ENCODE measurements at places on chromosomes 16 and 17.

DNA sequence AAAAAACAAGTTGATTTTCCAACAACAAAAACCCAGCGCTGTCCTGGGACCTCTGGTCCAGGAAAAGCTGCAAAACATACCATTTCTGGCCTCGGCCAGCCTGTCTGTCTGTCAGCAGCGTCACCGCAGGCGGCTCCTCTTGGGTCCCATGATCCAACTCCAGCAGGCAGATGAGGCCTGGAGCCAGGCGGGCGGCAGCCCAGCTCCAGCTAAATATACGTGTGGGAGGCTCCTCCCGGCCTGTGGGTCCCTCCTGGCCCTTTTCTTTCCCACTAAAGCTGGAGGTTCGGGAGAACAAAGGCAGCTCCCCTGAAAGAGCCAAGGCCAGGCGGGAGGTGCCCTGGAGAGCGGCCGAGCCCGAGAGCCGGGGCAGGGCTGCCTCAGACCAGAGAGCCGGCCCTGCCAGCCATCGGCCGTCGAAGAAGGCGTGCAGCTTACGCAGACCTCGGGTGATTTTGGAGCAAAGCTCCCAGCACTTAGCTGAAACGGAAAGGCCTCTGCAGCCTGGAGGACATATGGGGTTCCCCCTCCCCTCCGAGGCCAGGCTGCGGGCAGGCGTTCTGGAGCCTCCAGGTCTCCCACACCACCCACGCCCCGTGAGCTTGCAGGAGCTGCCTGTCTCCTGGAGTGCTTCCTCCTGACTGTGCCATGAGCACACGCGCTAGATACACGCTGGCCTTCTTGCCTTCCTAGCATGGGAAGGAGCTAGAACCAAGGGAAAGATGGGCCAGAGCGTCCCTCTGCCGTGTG lies 19.9 kb upstream of the JPH3 start:
- DNase-seq = no peak

DNA sequence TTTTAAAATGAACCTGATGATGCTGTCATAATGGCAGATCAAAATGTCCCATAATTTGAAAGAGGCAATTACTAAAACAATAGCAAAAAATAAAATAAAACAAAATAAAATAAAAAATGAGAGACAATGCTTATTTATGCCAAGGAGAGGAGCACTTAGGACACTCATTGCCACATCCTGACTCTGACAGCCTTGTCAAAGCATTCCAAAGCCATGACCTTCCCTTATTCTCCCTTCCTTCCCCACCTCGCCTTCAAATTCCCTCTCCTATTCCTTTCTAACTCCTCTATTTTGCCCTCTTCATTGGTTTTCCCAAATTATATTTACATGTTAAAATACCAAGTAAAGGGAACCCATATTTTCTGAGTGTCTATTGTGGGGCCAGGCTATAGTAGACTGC lies 220.0 kb downstream of the CDH13 start:
- no peak for DNase-seq

GRCh38 chr16:84254062-84254461 lies 14.2 kb upstream of the KCNG4 start:
- DNase-seq = no peak

DNA sequence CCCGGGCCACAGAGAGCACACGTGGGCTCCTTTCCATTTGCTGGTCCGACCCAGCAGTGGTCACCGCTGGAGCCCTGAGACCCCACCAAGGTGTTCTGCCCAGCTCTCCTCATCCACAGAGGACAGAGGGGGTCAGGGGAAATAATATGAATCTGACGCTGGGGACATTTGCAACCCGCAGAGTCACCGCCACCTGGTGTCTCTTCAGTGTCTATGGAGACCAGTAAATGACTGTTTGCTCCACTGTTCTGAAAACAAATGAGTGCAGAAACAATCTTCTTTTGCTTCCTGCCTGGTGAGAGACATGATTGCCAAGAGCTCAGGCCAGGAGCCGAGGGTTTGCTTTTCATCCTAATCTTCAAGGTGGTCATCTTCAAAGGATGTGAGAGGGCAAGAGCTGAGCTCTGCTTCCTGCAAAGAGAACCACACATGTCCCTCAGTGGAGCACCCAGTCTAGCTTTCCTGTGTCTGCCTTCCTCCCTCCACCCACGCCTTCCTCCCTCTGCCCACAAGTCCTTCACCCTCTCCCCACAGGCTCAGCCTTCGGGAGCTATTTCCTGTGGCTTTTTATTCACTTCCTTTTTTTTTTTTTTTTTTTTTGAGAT lies 14.7 kb upstream of the KLHDC4 start:
- no peak for DNase-seq

DNA sequence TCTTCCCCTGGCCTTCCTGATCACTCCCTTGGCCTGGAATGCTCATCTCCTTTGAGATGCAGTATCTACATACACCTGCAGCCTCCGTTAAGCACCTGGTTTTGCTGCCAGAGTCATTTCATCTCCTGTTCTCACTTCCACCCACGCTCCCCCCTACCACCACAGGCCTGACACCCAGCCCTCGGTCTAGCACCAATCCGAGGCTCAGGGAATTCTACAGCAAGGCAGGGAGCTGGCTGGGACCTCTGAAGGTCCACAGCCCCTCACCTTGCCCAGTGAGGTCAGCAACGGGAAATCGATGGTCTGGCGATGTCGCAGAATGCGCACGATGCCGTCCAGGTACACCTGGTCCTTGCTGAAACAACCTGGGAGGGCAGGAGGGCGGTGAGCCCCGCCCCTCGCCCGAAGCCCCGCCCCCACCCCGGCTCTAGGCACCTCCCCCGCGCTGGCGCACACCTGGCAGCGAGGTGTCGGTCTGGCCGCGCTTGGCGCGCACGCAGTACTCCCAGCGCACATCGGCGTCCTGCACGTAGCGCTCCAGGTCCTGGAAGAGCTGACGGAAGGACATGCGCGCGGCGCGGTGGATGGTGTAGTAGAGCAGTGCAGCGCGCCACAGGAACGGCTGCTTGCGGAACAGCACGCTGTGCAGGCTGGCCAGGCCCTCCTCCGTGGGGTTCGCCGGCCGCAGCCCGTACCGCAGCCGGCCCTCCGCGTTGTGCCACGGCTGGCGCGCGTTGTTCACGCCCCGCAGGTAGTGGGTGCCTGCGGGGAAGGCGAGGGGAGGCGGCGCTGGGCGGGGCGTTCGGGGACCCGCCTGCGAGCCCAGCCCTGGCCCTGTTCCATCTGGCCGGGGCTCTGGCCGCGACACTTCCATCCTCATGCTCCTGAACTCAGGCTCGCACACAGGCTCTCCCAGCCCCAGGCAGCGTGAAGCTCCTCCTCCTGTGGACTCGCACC lies 5.7 kb downstream of the MATCAP1 start:
- peak; percentile 97 for DNase-seq

DNA sequence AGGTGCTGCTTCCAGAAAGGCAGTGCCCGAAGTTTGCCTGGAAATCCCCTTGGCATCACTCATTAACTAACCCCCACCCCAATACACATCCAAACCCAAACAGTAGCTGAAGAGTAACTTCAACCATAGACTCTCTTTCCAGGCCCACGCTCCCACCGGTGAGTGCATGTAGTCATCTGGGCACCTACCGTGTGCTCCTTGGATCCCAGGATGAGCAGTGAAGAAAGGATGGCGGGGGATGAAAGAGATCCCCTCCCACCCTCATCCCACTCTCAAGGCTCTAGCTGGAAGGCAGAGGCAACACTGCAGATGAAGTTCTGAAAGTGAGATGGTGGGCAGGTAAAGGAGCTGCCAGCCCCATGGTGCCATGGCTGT lies 305.0 kb downstream of the SOX9 start:
- DNase-seq = no peak

DNA sequence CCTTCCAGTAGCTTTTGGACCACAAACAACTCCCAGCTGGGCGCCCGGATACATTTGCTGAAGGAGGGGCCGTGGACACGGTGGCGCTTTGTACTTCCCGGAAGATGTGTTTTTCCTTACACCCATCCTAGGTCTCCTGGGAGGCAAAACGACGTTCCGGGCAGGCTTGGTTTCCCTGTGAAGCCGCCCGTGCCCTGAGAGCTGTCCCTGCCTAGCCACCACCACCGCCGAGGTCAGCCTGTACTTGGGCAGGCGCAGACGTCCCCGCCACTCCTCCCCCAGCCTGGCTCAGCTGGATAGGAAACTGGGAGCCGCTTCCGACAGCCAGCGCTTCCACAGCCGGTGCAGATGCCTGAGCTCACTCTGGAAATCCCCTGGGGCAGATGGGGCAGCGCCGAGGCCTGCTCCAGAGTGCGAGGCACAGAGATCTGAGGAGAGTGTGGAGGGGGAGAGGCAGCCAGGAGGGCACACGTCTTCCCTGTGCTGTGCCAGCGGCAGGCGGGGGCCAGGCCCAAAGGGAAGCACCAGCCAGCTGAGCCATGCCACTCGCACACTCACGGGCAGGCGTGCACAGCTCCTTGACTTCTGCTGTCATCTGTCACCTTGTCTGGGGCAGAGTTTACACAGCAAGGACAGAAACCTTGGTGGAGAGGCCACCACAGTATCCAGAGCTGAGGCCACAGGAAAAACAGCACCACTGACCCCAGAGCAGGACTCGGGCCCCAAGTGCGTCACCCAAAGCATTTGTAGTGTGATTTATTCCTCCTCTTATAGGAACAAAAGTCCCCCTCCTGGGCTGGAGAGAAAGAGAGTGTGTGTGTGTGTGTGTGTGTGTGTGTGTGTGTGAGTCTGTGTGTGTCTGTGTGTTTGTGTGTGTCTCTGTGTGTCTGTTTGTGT lies 3.0 kb downstream of the RHBDF2 start:
- DNase-seq = peak; percentile 80

GRCh38 chr17:82477934-82478333 lies 19.4 kb downstream of the NARF start:
- no peak for DNase-seq

DNA sequence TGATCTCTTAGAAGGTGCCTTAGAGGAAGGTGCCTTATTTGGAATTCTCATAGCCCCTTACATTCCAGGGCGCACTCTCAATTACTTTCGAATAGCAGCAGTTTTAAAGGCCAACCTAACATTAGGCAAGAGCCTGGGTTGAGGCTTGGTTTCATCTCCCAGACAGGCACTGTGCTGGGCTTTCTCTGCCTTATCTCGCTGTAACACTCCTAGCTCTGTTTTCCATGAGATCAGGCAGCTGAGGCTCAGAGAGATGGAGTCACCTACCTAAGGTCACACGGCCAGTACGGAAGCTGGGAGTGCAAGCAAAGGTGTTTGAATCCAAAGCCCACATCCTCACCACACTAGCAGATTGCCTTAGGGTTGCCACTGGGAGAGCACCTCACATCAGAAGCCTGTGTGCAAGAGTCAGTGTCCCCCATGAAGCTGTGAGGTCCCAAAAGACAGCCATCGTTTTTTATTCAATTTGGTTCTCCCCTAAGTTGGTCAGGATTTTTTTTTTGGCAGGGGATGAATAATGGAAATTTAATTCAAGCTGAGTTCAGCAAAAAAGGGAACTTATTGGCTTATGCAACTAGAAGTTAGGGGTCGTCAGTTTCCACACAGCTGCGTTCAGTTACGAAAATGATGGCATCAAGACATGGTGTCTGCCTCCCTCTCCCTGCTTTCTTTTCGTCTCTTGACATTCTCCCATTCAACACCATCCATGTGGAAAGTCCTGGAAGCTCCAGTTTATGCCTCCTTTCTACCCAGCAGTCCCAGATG lies 206.4 kb downstream of the KATNIP start:
- no peak for DNase-seq

- no peak for DNase-seq
These were observed 216.0 kb downstream of the ZNF423 start for GRCh38 chr16:49639739-49640431.

GRCh38 chr17:2137342-2138098 lies 82.6 kb downstream of the HIC1 start:
- DNase-seq = peak; percentile 93

GRCh38 chr16:15783985-15784384 lies 72.8 kb downstream of the MYH11 start:
- DNase-seq = no peak

GRCh38 chr16:11303405-11304138 lies 22.4 kb upstream of the PRM1 start:
- DNase-seq = no peak

GRCh38 chr17:75755205-75755901 lies 9.6 kb downstream of the GALK1 start:
- peak; percentile 60 for DNase-seq

DNA sequence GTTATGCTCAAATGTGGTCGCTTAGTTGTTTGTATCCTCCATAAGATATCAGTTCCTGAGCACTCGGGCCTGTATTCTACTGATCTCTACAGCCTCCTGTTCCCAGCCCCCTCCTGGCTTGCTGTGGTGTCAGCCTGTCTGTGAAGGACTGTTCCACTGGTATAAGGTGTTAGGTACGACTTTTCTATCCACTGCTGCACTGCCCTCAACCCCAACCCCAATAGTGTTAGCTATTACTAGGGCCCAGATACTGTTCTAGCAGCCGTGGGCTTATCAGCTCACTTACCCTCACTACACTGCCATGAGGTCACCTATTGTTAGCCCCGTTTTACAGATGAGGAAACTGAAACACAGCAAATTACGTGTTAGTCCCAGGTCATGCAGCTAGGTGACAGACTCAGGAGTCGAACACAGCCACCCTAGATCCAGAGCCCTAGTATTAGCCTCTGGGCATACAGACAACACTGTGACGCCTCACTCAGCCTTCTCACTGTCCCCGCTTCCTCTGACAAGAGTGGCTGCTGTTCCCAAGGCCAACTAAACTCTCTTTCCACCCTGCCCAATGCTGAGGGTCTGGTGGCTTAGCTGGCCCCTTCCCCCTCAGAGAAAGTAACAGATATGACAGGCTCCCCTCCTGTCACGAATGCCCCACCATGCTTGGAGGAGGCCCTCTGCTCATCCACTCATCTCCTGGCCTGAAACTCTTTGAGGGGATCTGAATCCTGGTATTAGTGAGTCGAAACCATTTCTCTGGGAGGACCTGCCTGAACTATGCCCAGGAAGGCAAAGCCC lies 25.6 kb upstream of the ZNF652 start:
- DNase-seq = no peak

DNA sequence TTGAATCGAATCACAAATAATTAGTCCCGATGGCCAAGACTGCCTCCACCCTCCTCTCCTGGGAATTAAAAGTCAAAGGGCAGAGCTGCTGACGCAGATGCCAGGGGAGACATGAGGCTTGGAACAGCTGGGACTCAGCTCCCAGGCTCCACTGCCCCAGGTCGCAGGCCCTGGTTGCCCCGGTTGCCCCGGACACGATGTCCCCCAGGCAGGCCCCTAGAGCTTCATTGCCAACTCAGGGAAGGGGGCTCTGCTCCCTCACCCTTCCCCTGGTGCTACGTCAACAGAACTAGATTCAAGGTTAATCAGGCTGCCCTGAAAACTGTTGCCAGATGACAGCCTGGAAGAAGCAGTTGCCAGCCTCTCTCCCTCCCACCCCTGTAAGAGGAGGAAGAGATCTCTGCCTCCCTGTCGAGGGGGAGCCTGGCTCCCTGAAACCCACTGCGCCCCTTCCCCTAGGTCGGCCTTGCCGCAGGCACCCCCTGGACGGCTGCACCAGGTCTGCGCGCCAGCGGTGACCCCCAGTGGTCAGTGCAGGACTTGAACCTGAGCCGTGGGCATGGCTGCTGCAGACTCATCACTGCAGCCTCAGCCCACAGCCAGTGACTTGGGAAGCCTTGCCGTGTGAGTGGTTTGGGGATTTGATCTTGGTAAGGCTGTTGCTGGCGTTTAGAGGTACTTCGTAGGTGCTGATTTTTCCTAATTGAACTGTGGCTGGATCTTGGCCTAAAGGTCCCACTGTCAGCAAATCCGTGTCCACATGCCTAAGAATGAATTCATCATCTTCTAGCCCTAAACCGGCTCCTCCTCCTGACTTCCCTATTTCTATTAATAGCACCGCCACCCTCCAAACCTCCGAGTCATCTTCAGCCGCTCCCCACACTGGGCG lies 84.1 kb upstream of the TOB1 start:
- peak; percentile 92 for DNase-seq

GRCh38 chr16:360698-361336 lies 8.3 kb upstream of the AXIN1 start:
- no peak for DNase-seq

All from H9 (cell line).